ENCODE measurements at places on chromosomes 3 and 15.
A peak's percentile ranks its signal among the peaks of the same experiment; 100 is the strongest.

GRCh38 chr15:30984542-30984941 lies 6.9 kb downstream of the MTMR10 start:
- DNase-seq = no peak

GRCh38 chr3:101886626-101887025 lies 37.3 kb downstream of the NFKBIZ start:
- no peak for DNase-seq

DNA sequence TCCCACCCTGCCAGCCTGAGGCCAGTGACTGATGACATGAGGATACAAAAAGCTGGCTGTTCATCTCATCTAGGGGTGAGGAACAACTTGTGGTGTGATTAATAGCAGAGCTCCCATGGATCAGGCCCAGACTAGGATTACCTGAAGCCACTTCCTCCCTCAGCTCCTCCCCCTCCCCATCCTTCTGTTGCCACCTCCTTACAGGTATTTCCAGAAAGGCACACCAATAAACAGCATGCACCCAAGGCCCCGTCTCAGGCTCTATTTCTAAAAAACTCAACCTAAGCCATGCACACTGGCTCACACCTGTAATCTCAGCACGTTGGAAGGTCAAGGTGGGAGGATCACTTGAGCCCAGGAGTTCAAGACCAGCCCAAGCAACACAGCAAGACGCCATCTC lies 54.1 kb downstream of the SRGAP3 start:
- no peak for DNase-seq

DNA sequence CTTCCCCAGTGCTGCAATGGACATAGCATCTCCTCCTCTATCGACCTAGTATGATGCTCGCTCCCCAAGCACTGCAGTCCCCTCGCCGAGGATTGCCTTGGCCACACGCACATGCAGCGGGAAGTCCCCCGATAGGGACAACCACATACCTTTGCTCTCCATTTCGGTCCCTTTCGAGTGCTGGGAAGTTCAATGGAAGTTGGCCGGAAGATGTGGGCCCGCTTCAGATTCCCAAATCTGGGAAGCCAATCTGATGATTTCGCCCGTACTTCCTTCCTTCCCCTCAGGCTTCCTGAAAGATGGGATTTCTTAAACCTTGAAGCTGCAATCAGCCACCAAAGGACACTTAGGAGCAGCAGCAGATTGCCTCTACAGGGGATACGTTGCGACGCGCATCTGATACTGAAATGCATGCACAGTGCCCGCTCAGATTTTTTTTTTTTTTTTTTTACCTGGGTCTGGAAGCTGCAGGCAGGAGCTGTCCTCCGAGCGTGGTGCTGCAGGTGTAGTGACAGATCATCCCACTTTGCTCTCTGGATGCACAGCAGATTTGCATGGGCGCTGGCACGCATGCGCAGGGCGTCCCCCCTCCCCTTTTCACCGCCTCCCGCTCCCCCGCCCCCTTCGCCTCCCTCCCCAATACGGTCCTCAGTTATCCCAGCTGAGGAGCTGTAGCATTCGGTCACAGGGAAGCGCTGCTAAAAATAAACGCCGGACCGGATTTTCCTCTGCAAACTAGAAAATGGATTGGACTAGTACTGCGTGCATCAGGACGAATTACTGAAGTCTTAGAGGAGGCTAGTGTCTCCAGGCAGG lies at the start of gene FGF12:
FGF12 (minus strand) TSS at position 510 of the 816 bp plus-strand sequence.
- no peak for DNase-seq

- no peak for DNase-seq
These were observed 29.7 kb downstream of the TCF12 start for GRCh38 chr15:56948000-56948763.

- DNase-seq = no peak
These were observed 101.9 kb upstream of the KCNMB2 start for GRCh38 chr3:178434206-178434805.

GRCh38 chr3:32596909-32597369 lies 26.3 kb upstream of the DYNC1LI1 start:
- DNase-seq = no peak

DNA sequence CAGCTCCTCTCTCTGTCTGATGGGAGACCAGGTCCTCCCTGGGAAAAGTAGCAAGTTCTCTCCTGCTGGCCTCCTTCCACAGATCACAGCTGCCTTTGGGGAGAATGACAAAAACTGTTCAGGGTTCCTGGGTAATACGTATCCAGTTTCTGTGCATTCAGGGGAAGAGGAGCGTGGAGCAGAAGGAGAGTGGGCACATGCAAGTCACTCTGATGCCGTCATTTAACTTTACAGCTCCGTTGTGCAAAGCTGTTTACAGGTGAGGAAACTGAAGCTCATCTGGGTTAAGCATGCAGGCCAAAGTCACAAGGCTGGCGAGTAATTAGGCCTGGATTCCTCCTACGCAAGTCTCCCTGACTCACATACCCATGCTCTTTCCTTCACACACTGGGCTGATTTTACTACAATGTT lies 7.5 kb upstream of the TM4SF1 start:
- no peak for DNase-seq

DNA sequence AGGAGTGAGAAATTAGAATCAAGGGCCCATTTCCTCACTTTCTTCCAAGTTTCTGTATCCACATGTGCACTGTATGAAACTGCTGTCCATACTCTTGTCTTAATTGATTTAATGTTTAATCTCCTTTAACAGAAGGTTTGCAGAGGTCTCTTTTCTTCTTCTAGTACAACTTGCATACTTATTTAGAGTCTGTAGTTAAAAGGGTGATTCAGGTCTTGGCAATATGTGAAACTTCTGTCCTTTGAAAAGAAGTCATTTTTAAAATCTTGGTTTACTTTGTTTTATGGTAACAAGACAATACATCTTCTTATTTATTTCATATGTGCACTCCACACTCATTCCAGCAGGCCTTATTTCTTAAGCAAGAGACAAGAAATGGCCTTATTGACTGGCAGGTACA lies 25.8 kb downstream of the TMEM45A start:
- DNase-seq = no peak

DNA sequence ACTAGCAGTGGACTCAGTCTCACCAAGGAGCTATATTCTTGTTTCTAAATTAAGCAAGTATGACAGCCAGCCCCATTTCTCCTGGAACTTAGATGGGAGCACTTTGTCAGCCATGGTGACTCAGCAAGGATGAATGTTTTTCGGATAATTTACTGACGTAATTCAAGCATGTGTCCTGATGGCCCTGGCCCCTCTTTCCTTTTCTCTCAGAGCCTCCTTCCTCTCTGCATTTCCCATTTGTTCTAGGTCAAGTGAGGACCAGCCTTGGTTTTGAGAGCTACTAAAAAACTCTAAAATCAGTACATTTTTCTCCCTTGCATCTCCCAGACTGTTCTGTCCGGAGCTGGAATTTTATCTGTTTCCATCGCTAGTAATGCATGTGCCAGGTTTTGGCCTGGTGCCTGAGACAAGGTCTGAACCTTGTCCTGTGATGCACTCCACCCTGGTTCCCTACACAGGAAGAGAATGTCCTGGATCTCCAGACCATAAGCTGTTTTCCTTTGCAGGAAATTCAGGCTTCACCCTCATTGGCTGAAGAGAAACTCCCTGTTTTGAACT lies 256.6 kb upstream of the ROPN1 start:
- no peak for DNase-seq

- no peak for DNase-seq
These were observed 27.2 kb downstream of the SEMA6D start for GRCh38 chr15:47744496-47744895.

DNA sequence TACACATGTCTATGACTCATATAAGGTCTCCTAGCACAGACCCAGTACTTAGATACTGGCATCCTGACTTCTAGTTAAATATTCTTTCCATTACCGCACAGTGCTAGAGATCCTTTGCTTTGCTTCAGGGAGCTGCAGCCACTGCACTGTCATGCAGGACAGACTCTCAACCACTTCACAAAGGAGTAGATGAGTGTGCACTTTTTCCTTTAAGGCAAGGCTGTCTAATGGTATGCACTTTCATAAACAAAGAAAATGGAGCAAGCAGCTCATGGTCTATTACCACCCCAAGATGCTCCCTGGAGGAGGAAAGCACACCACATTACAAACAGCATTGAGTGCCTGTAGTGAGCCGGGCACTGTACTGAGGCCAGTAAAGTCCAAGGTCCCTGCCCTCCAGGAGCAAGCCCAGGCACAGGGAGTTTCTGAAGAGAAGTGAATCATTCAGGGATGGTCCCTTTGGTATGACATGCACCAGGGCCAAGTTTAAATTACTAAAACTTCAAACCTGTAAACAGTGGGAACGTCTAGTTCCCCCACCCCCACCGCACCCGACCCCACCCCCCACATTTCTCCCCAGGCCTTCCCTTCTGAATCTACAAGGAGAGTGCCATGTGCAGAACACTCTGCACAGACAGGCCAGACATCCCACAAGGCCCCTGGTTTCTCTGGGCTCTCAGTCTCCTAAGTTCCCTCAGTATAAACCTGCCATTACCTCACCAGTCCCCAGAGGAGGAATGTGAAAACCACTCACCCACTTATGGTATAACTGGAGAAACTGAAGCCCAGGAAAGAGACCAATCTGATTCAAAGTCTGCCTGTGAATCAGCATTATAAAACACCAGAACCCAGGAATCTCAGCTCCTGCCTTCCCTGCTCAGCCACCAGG lies 107.8 kb upstream of the BCL6 start:
- DNase-seq = no peak

DNA sequence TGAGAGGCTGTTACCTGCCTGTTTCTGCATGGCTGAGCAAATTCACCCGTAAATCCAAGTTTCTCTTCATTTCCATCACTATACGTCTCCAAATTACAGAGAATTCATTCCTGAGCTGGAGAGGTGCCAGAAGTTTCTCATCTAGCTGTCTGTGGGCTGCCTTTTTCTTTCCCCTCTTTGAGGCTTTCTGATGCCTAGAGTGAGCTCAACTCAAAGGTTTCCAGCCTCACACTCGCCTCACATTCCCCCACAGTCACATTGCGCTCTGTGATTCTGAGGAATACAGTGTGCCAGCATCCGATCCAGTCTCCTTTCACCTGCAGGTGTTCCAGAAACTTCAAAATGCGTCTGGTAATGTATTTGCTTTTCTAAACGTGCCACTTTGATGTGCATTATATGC lies 267.2 kb downstream of the MFSD1 start:
- DNase-seq = no peak

DNA sequence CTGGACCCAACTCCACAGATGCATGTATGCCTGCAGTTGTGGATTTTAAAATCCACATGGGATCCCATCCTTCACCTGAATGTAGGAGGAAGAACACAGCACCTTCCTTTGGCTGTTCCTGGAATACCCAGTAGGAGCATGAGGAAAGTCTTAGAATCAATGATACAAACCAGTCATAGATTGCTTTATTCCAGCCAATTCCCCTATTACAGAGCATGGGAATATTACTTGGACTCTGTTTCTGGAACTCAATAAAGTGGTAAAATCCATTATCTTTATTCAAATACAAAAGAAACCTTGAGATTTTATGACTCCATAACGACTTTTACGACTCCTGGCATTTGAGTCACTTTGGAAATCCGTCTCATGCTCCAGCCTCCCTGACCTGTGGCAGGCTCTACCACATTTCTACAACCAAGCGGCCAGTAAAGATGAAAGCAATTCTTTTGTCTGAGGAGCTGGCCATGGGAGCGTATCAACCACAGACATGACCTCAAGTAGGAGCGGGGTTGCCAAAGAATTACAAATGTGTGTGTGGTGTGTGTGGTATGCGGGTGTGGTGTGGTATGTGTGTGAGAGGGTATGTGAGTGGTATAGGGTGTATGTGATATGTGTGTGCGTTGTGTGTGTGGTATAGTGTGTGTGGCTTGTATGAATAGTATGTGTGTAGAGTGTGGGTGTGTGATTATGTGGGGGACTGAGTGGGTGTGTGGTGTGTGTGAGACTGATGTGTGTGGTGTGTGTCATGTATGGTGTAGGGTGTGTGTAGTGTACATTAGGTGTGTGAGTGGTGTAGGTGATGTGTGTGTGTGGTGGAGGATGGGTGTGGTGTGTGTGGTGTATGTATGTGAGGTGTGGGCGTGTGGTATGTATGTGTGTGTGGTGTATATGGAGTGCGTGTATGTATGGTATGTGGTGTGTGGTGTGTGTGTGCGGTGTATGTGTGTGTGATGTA lies 40.0 kb downstream of the ARRDC4 start:
- no peak for DNase-seq

- no peak for DNase-seq
These were observed 93.8 kb downstream of the LRIG1 start for GRCh38 chr3:66406831-66407610.

DNA sequence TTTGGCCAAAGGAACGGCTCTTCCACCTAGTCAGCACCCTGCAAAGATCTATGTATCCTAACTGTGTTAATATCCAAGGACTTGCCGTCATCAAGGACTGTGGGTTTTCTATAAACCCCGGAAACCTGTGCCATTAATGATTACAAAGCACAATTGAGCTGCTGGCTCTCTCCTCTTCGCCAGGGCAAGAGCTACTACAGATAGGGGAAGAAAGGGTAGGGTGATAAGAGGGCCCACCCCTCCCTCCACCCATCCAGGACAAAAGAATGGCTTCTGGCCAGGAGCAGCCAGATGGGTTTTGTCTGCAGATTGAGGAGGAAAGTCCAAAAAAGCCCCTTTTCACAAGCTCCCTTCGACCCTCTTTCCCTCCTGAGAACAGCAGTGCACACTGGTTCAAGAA lies 9.9 kb downstream of the RFT1 start:
- no peak for DNase-seq

- DNase-seq = no peak
These were observed 23.5 kb downstream of the PLCL2 start for GRCh38 chr3:16908016-16908807.

- DNase-seq = peak; percentile 2
These were observed 11.8 kb downstream of the GP5 start for GRCh38 chr3:194387276-194387675.

GRCh38 chr3:131396170-131396569 lies 14.6 kb downstream of the NUDT16 start:
- DNase-seq = no peak

DNA sequence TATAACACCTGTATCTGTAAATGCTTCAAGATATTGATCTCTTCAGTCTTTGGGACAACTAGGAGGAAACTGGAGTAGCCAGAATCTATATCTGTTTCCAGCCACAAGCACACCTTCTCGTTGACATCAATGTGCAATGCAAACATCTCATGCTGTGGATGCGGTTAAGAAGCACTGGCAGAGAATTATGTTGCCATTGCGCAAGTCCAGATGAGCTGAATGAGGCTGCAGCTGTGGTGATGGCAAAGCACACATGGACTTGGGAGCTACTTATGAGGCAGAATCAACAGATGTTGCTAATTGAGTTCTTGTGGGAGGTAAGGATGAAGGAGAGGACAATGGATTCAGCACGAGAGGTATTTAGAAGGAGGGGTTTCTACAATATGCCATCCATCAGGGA lies 90.9 kb downstream of the STRIT1 start:
- DNase-seq = no peak

DNA sequence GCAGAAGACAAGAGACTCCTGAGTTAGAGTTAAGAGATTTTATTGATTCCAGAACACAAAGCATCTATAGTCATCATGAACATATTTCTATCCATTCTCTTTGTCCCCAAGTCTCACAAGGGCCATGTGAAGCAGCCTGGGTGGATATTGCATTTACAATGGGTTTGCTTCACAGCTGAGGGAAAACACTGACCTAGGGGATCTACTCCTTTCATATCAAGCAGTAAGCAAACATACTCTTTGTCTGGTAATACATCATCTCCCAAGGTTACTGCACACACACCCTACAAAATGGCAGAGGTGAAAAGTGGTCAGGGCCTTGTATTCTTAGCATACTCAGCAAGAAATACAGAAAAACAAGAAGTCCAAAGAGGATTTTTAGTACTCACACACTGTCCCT lies 267.7 kb upstream of the BCHE start:
- DNase-seq = no peak
